Activated CD4-positive, alpha-beta T cell treated with anti-CD3 and anti-CD28 coated beads for 4 hours (primary cell): ENCODE measurements at places on chromosomes 1 and 21.

- DNase-seq: no peak
Observed at GRCh38 chr1:66676613-66677298, 75.5 kb upstream of the DYNLT5 start.

DNA sequence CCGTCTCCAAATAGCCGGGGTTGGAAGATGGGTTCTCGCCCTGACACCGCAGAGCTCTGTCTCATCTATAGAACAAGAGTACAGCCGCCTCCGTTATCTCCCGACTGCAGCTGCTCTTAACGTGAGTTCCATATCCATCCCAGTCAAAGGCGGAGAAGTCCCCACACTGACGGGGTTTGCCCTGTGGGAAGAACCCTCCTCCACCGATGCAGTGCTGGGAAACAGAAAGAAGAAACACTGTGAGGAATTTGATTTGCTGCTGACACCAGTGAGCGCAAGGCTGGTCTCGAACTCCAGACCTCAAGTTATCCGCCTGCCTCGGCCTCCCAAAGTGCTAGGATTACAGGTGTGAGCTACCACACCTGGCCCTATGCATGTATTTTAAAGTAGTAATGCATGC is 9.5 kb downstream of the ITLN2 start:
- DNase-seq: no peak

- DNase-seq: no peak
Observed at GRCh38 chr1:94299627-94300553, 62.5 kb upstream of the ARHGAP29 start.

GRCh38 chr1:169873582-169874199 is 20.0 kb downstream of the SCYL3 start:
- DNase-seq: no peak

DNA sequence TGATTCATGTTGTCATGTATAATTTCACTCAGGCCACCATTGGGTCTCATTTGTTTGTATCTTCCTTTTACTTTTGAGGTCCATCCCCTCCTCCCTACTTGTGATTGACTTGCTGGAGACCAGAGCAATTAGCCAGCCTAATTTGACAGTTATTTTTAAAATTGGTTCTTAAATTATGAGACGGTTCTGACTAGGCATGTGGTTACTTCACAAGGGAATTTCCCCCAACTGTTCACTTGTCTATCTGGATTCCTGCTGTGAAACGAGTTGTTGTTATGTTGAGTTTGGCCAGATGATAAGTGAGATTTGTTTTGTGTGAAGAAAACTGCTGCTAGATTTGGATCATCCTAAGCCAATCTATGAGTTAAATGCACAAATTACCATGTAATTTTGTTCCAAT is 359.1 kb downstream of the BARHL2 start:
- no peak for DNase-seq

GRCh38 chr21:36379251-36379650 is 5.9 kb upstream of the CHAF1B start:
- DNase-seq: no peak

GRCh38 chr1:155133799-155134281 is 1.8 kb upstream of the SLC50A1 start:
- no peak for DNase-seq

DNA sequence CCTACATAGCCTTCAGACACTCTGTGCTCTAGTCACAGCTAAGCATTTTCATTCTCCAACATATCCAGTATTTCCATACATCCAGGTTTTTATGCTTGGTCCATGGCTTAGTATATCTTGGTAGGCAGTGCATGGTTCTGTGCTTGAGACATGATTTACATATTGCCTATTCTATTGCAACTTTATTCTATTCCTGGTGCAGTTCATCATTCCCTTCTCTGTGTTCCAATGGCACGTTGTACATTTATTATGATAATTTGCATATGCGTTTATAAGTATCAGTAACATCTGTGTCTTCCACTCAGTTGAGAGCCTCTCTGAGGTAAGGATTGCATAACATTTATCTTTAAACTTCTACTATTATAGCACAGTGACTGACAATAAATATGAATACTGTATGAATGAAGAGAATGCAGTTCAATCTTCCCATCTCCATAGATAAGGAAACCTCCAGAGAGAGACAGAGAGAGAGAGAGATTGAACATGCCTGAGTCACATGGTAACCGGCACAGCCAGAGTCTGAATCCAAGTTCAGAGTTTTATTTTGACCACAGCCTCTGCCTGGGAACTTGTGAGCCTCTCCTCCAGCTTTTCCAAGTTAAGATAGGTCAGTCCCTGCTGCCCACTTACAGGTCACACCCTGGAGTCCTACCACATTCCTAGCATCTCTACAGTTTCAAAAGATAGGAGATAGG is 41.5 kb downstream of the PLPPR5 start:
- no peak for DNase-seq

DNA sequence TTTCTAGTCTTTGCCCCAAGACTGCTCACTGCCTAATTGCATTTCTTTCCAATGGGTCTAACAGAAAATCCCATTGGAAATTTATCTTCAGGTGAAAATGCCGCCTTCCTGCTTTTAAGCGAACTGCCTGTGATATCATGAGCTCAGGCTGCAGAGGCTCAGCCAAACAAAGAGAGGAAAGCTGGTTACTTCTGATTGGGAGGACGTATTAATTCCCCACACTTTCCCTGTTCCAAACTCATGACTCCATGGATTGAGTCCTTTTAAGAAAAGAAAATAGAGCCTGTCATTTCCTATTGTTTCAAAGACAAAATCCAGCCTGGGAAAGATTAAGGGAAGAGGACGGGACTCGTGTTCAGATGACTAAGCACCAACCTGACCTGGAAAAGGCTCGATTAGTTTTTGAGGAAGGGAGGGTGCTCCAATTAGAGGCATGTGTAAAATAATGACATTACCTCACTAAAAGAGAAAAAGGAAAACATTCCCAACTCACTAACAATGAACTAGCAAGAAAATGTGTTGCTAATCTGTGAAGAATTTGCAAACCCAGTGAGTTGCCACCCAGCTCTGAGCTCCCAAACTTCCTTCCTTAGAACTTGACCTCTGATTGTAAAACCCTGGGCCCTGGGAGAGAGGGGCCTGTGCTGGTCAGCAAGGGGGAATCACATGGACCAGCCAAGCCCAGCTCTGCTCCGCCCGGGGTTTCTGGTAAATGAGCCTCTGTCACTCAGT is 61.2 kb downstream of the TCP10L start:
- no peak for DNase-seq

- no peak for DNase-seq
Observed at GRCh38 chr1:201140235-201140940, 13.4 kb upstream of the ASCL5 start.

DNA sequence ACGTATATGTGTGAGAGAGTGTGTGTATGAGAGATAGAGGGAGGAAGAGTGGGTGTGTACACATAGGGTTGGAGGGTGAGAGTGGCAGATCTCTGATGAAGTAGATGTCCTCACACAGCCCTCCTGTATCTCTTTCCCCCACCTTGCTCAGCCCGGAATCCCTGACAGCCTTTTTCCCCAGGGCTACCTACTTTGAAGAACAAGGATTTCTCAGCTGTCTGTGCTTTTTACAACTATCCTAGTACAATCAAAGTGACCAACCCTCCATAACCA is 29.1 kb upstream of the CADM3 start:
- DNase-seq: no peak

GRCh38 chr1:65725064-65725463 is 67.6 kb upstream of the PDE4B start:
- DNase-seq: no peak

DNA sequence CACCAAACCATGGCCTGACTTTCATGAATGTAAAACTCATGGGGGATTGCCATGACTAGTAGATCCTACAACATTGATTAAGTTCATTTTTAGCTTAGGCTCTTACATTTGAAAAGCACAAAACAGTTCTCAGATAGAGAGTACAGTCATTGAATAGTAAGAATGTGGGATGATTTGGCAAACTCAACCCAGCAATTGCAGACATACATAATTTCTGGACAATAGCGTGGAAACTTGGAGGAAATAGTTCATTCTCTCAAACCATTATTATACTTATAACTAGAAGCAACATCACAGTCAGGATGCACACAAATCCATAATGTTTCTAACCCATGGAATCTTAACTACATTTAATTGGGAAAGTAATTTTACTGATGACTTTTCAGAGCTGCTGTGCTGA is 598.2 kb downstream of the LMO4 start:
- no peak for DNase-seq

- DNase-seq: no peak
Observed at GRCh38 chr1:46523496-46524353, 27.7 kb downstream of the KNCN start.

DNA sequence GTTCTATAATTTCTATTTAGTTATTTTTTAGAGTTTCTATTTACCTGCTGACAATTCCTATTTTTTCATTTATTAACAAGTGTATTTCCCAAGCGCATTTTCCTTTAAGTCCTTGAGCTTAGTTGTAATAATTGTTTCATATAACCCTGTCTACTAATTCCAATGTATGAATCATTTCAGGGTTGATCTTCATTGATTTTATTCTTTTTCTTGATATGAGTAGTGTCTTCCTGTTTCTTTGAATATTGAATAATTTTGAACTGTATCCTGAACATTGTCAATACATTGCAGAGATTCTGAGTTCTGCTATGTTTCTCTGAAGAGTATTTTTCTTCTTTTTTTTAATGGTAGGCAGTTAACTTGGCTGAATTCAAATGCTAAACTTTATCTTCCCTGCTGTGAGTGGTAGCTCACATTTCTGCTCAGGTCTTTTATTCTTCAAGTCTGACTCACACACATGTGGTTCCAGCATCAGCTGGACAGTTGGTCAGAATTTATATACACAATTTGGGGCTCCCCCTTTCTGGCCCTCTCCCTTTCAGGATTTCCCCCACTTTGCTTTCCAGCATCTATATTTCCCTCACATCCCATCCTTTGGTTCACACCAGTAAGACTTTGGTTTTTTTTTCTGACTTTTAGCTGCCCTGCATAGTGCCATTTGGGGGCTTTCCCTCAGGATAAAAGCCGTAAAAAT is 54.4 kb upstream of the WDR26 start:
- DNase-seq: no peak

DNA sequence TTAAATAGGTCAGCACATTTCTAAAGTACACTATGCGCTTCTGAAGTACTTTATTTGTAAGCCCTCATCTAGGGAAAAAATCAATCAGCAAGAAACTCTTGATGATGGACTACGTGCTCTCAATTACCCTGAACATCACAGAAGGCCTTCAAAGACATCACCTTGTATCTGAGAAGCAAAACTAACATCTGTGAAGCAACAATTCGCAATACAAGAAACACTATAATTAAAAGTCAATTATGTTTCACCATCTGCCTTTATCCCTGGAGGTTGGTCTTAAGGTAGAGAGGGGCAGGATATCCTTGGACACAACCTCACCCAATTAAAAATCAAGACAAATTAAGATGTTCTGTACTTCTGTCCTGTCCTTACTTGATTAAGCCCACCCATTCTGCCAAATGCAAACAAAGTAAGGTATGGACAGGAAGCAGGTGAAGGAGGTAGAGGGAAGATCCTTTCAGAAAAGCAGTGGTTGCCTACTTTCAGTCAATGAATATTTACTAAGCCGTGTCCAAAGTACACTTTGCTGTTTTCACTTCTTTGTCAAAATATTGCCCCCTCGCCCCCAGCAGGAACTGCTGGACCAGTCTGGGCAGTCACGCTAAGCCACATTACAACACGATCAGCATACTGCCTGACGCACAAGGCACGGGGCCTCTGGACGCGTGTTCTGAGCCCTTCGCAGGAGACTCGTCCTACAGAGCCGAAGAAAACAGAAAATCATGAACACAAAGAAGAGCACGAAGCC is 887 bp downstream of the SLC19A2 start:
- peak; percentile 29 for DNase-seq

DNA sequence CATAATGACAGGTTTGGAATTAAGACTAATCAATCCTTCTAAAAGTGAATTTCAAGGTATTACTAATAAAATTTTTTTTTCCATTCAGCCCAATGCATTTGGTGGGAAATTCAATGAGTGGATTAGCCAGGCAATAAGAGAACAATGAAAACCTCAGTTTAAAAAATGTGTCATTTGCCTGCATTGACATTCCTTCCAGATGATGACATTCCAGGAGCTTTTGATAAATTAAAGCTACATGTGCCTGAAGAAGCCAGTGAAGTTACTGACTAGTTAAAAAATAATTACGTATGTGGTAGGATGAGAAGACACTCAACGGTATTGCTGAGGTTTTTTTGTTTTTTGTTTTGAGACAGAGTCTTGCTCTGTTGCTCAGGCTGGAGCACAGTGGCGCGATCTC is 37.9 kb upstream of the RC3H1 start:
- DNase-seq: no peak

DNA sequence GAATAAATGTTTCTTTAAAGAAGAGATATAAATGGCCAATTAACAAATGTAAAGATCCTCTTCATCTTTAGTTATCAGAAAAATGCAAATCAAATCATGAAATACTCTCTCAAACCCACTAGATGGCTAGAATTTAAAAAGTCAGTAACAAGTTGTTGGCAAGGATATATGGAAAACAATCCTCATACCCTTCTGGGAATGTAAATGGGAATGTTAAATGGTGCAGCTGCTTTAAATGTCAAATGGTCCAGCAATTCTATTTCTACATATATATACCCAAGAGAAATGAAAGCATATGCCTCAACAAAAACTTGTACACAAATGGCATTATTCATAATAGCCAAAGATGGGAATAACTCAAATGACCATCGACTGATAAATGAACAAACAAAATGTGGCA is 283.5 kb downstream of the RWDD3 start:
- no peak for DNase-seq

GRCh38 chr1:205523891-205524793 is 19.7 kb downstream of the CDK18 start:
- DNase-seq: peak; percentile 74

- DNase-seq: no peak
Observed at GRCh38 chr1:163202833-163203451, at the start of gene RGS5. TSS of gene RGS5 (minus strand) at chr1:163202916. CDS start at chr1:163202835, 81 bp downstream.

DNA sequence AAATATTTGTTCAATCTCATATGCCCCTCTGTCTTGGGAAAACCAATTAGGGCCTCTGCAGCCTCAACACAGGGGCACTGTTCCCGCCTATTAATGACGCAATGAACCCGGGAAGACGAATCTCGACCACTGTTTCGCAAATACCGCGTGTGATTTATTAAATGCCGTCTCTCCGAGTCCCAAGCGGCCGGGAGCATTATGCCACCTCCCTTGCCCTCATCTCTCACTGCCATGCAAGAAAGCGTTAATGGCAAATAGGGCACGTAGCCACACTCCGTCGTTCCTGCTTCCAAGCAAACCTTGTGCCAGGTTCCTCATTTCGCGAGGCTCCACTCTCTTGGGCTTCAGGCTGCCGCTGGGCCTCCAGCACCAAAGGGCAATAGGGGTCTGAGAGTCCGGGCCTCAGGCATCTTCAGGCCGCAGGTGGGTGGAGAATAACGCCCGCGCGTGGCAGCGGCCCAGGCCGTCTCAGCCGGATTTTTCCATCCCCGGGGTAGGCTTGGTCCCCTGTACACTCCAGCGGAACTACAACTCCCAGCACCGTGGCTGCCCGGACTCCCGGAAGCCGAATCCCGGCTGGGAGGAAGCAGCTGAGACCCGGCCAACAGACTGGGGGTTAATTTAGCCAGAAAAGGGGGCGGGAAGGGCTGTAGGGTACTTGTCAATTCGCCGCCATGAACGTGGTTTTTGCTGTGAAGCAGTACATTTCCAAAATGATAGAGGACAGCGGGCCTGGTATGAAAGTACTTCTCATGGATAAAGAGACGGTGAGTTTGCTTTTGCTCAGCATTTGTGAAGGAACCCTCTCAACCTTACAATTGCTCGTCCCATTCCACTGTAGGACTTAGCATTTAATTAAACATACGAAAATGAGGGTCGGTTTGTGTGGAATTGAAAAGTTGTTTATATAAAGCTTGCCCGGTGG is at the start of gene VPS45:
VPS45 (plus strand) TSS at position 593 of the 925 bp plus-strand sequence; CDS start at position 675, 82 bp downstream.
- DNase-seq: peak; percentile 80

- DNase-seq: no peak
Observed at GRCh38 chr1:97006044-97006661, 284.6 kb downstream of the PTBP2 start.

GRCh38 chr1:6586404-6586816 is 6.6 kb downstream of the ZBTB48 start:
- DNase-seq: no peak
